T1000 (cell line): ENCODE measurements at places on chromosomes 13 and 19.

GRCh38 chr19:46125447-46125846 is 959 bp upstream of the IGFL3 start:
- no peak for DNase-seq

DNA sequence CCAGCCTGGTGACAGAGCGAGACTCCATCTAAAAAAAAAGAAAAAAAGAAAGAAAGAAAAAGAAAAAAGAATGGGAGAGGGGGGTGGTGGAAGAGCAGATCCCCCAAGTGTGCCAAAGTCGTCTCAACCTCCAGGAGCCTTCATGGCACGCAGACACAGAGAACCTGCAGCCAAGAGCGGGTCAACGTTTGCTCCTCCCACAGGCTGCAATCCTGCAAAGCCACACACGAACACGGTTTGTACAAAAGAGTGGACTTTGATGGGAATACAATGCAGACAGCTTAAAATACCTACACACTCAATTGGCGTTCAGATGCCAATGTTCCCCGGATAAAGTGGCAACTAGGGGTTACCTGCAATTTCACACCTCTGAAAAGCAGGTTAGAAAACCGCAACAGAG is 29.4 kb downstream of the ANKRD10 start:
- no peak for DNase-seq

DNA sequence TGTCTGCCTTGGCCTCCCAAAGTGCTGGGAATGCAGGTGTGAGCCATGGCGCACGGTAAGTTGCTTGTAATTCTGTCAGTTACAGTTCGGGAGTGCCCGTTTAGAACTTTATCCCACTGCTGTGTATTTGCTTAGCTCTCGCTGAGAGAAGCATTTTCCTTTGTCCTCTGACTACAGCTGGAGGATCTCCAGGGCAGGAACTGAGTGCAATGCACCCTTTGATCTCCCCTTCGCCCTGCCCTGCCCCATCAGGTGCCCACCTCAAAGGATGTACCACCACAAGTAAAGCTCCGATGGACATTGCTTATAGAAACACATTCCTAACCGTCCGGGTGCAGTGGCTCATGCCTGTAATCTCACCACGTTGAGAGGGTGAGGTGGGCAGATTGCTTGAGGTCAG is 6.5 kb downstream of the BRME1 start:
- DNase-seq = no peak

GRCh38 chr19:30169196-30169900 is 202.8 kb upstream of the ZNF536 start:
- no peak for DNase-seq

GRCh38 chr19:40588926-40589569 is 12.1 kb upstream of the LTBP4 start:
- DNase-seq = no peak

GRCh38 chr13:33129094-33129832 is 113.0 kb downstream of the KL start:
- DNase-seq = no peak

- DNase-seq = no peak
These were observed 24.1 kb downstream of the MICU2 start for GRCh38 chr13:21579754-21580316.

- peak; percentile 20 for DNase-seq
These were observed 89.2 kb downstream of the RGCC start for GRCh38 chr13:41546372-41547190.

- peak; percentile 42 for DNase-seq
These were observed 15.5 kb downstream of the MAST3 start for GRCh38 chr19:18112989-18113478.

GRCh38 chr13:80029170-80029569 is 311.8 kb downstream of the SPRY2 start:
- no peak for DNase-seq

- no peak for DNase-seq
These were observed 29.0 kb upstream of the WASF3 start for GRCh38 chr13:26528527-26528926.

DNA sequence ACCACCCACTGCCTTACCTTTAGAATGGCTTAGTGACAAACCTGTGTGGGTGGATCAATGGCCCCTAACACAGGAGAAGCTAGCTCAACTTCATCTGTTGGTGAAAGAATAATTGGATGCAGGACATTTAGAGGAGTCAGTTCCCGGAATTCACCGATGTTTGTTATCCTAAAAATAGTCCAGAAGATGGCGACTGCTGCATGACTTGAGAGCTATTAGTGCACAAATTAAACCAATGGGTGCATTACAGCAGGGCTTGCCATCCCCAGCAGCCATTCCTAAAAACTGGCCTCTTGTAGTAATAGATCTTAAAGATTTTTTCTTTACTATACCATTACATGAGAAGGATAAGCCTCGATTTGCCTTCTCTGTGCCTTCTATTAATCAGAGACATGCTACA is 46.8 kb upstream of the ZNF726 start:
- DNase-seq = no peak

DNA sequence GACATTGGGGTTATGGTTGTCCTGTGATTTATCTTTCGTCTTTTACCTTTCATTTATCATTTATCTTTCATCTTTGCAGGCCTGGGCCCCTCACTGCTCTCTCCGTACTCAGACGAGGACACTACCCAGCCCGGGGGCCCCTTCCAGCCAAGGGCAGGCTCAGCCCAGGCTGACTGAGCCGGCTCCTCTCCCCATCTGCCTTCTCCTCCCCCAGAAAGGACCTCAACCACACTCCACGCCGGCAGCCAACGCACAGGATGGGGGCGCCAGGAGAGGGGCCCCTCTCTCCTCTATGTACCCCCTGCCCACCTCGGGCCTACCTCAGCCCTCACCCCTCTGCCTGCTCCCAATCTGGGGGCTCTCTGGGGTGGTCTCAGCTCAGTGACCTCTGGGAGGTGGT is 7.4 kb upstream of the PPP5C start:
- DNase-seq = no peak

DNA sequence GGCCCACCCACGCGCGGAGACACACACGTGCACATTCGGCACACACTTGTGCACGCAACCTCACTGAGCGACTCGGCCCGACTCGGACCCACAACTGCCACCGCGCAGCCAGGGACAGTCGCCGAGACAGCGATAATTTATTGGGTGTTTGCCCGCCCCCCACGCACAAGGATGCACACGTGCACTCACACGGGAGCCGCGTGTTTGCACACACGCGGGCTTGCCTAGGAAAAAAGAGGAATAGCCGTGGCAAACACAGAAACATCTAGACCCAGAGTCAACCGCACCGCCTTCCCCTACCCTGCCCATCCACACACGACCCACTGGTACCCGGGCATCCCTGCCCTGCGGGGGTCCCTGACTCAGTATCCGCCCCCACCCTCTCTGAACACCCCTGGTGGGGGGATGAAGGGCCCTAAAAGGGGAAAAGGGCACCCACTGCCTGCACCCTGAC is 1.1 kb upstream of the SSBP4 start:
- DNase-seq = no peak

- no peak for DNase-seq
These were observed 75.2 kb upstream of the MRI1 start for GRCh38 chr19:13689085-13689484.

DNA sequence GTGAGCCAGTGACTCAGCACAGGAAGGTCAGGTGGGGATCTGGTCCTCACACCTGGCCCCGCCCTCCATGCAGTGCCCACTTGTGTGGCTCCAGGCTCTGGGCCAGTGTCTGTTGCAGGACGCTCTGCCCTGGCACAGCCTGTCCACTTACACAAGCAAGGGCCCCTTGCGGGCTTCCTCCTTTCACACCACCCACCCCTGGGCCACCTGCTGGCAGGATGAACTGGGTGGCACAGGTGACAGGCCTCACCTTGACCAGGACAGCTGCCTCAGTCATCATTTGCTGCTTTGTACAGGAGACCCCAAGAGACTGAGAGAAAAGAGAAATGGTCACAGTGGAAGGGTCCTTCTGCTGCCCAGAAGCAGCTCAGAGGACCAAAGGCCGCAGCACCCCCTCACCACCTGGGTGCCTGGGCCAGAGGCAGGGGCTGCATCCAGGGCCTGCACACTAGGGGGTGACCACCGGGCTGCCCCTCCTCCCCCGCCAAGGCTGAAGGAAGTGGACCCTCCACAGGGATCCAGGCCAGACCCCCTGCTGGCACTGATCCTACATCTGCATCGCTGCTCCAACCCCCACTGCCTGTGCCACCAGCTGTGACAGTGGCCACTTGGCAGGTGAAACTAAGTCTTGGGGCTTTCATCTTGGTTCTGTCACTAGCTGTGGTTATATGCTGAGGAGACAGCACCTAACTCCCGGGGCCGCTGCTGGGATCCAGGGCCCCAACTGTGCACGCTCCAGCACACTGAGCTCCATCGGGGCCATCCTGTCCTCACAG is 110.3 kb downstream of the TUBA3C start:
- no peak for DNase-seq

DNA sequence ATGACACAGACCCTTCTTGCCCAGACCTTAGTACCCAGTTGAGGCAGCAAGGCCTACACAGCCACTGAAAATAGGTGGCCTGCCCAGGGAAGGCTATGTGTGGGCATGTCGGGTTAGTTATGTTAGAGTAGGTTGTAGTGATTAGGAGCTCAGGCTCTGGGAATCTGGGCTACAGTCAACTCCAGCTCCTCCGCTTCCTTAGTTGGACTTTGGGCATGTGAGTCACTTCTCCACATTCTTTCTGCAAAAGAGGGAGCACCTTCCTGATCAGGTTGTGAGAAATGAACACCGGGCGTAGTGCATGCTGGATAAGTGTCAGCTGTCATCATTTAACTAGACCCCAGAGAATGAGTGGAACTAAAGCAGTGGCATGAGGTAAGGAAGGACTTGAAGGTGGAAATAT is 64.8 kb downstream of the ARHGAP35 start:
- no peak for DNase-seq

DNA sequence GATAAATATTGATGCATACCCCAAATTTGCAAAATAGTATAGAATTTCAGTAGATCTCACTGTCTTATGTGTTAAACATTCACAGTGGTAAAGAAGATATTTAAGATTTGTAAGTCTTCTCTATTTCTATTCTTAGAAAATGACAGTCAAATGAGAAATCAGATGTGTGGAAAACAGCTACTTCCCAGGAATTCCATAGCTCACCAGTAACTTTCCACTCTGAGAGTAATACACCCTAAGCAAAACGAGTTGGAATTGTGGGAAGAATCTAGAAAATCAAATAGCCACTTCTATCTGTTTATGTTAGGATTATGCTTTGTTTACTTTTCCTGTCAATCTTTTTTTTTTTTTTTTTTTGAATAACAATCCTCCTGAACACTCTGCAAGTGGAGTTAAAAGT is 69.1 kb downstream of the FLT1 start:
- no peak for DNase-seq

GRCh38 chr13:30020726-30021312 is 170.4 kb upstream of the UBL3 start:
- no peak for DNase-seq

DNA sequence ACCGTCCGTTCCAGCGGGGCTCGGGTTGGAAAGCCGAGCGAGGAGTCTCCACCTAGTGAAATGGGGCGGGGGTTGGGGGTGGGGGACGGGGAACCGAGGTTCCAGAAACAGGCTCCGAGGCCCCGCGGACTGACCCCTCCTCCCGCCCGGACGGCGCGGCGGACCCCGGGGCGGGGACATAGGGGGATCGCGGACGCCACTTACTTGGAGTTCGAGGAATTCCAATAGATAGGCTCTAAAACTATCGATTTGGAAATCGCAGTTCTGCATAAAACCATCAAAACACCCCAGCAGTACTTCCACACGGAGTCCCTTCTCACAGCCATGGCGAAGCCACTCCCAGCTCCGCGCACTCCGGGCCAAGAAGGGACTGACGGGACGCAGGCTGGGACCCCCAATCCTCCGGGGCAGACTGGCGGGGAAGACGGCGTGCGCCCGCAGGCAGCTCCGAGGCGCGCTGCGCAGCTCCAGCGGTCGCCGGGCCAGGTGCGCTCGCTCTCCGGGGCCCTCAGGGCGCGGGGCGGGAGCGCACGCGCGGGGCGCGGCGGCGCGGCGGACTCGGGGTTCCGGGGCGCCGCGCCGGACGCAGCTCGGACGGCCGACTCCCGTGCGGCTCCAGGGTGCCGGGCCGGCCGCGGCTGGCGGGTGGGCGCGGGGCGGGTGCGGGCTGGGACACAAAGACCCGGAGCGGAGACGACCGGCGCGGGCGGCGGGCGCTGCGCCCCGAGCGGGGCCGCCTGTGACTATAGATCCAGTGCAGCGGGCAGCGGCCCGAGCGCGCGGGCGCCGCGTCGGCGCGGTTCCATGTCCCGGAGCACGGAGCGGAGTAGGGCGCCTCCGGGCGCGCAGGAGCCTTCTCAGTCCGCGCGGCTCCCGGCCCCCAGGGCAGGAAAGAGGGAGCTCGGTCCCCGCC is 567 bp downstream of the EFNB2 start:
- DNase-seq = no peak

DNA sequence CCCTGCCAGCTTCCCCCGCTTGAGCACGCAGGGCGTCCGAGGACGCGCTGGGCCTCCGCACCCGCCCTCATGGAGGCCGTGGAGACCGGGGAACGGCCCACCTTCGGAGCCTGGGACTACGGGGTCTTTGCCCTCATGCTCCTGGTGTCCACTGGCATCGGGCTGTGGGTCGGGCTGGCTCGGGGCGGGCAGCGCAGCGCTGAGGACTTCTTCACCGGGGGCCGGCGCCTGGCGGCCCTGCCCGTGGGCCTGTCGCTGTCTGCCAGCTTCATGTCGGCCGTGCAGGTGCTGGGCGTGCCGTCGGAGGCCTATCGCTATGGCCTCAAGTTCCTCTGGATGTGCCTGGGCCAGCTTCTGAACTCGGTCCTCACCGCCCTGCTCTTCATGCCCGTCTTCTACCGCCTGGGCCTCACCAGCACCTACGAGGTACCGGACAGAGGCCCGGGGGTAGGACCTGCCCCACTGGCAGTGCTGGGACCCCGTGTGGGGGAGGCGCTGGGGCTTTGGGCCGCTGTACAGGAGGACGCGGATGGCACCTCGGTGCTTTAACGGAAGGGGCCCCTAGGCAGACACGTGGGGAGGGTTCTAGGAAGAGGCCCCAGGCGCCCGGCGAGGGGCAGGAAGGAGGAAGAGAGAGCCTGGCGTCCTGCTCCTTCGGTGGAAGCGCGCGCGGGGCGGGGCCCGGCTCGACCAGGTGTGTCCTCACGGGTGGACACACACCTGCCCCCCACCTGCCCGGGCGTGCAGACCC is 681 bp downstream of the SLC5A5 start:
- no peak for DNase-seq

DNA sequence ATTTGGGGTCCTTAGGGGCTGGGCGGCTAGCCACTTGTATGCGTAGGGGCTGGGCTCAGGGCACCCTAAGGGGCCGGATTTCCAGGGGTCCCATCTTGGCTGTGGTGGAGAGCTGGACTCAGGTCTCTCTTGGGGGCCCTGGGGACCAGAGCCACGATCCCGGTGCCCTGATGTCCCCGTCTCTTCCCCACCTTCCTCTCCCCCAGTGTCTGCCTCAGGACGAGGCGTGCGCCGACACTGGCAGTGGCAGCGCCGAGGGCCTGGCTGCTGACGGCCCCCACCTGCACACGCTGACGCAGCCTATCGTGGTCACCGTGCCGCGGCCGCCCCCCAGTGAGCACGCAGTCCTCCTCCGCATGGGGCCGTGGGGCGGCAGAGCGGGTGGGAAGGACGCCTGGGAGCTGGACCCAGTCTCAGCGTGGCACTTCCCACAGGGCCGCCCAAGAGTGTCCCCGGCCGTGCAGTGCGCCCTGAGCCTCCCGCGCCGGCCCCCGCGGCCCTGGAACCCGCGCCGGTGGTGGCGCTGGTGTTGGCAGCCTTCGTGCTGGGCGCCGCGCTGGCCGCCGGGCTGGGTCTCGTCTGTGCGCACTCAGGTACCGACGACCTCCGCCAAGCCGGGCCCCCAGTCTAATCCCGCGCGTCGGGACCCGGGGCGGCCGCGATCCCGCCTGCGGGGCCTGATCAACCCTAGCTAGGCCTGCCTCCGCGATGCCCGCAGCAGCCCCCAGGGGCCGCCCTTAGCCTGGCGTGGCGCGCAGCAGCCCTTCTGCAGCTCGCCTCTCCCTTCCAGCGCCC is 2.7 kb upstream of the SNAPC2 start:
- DNase-seq = no peak
